ENCODE measurements at places on chromosomes 12 and 14.

GRCh38 chr12:31233061-31233730 lies 92.8 kb downstream of the SINHCAF start:
- no peak for DNase-seq
- H3K4me1 ChIP-seq, result no peaks in the 10 kb centered on the region
- no peak overlapping the region for H3K4me3 ChIP-seq
- H3K27ac ChIP-seq, result no peak overlapping the region
- no peaks in the 10 kb centered on the region for H3K36me3 ChIP-seq

DNA sequence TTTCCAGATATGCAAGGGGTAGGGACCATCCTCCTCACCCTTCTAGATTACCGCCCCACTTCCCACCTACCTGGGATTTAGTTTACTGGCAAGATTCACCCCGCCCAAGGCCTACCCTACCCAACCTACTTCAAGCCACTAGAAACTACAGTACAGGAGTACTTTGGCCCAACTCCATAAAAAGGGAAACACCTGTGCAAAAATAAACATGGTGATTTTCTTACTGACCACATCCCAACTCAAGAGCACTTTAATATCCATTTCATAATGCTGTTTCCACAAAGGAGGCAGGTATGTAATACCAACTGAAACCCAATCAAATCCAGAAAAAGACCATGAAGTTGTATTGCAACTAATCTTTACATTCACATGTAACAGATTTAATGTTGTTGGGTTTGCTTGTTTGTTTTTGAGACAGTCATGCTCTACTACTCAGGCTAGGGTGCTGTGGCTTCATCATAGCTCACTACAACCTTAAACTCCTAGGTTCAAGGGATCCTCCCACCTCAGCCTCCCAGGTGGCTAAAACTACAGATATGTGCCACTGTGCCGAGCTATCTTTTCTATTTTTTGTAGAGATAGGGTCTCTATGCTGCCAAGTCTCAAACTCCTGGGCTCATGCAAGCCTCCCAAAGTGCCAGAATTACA lies 41.7 kb upstream of the RAP1B start:
- H3K4me3 ChIP-seq, result no peak overlapping the region
- H3K27ac ChIP-seq, result no peak overlapping the region
- no peak for DNase-seq

- H3K27me3 ChIP-seq, result no peaks in the 10 kb centered on the region
- H3K4me1 ChIP-seq, result peaks cover 8% of the 10 kb centered on the region
- H3K27ac ChIP-seq, result no peak overlapping the region
- H3K4me3 ChIP-seq, result no peak overlapping the region
- H3K36me3 ChIP-seq, result no peaks in the 10 kb centered on the region
Observed at GRCh38 chr14:101480747-101481530, 80.4 kb upstream of the DIO3 start.

DNA sequence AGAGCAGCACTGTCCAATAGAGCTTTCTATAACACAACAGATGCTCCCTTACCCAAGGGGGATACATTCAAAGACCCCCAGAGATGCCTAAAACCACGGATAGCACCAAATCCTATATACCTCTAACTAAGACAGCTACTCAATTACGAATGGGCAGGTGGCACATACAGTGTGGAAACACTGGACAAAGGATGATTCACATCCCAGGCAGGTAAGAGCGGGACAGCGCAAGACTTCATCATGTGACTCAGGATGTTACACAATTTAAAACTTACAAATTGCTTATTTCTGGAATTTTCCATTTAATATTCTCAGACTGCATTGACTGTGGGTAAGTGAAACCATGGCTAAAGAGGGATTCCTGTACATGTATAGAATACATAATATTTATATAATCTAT lies 5.5 kb upstream of the HCFC2 start:
- H3K36me3 ChIP-seq, result no peaks in the 10 kb centered on the region
- DNase-seq, result no peak
- no peak overlapping the region for H3K4me3 ChIP-seq
